ENCODE measurements at places on chromosomes 2 and 18. TPM values are rescaled to one million over a fixed set of nuclear protein-coding genes. Genes with fewer than 3 reads are reported as not detected.

IAH1 gene
- 57.8 TPM for total RNA-seq

PRKAG3 gene
- total RNA-seq = not detected

PRKRA gene
- total RNA-seq = 58.3 TPM

FBXO41 gene
- 12.1 TPM for total RNA-seq

- peaks cover 37% of the 10 kb centered on the region for H3K4me1 ChIP-seq
- no peaks in the 10 kb centered on the region for H3K27me3 ChIP-seq
- H3K36me3 ChIP-seq = no peaks in the 10 kb centered on the region
- H3K27ac ChIP-seq = no peak overlapping the region
- no peak overlapping the region for H3K4me3 ChIP-seq
Observed at GRCh38 chr2:71791061-71791450, 337.7 kb downstream of the DYSF start.

GRCh38 chr18:744832-745597 is 32.6 kb upstream of the ENOSF1 start:
- H3K4me3 ChIP-seq = no peak overlapping the region
- peaks cover 1% of the 10 kb centered on the region for H3K36me3 ChIP-seq
- DNase-seq = no peak

- H3K27ac ChIP-seq = no peak overlapping the region
- no peak overlapping the region for H3K4me3 ChIP-seq
- no peaks in the 10 kb centered on the region for H3K4me1 ChIP-seq
- no peak for DNase-seq
Observed at GRCh38 chr2:148896136-148896535, 21.1 kb downstream of the KIF5C start.

- no peak overlapping the region for H3K27ac ChIP-seq
- no peak overlapping the region for H3K4me3 ChIP-seq
- DNase-seq = no peak
- H3K36me3 ChIP-seq = no peaks in the 10 kb centered on the region
- H3K27me3 ChIP-seq = no peaks in the 10 kb centered on the region
Observed at GRCh38 chr2:120109186-120110061, 96.5 kb downstream of the EPB41L5 start.

DNA sequence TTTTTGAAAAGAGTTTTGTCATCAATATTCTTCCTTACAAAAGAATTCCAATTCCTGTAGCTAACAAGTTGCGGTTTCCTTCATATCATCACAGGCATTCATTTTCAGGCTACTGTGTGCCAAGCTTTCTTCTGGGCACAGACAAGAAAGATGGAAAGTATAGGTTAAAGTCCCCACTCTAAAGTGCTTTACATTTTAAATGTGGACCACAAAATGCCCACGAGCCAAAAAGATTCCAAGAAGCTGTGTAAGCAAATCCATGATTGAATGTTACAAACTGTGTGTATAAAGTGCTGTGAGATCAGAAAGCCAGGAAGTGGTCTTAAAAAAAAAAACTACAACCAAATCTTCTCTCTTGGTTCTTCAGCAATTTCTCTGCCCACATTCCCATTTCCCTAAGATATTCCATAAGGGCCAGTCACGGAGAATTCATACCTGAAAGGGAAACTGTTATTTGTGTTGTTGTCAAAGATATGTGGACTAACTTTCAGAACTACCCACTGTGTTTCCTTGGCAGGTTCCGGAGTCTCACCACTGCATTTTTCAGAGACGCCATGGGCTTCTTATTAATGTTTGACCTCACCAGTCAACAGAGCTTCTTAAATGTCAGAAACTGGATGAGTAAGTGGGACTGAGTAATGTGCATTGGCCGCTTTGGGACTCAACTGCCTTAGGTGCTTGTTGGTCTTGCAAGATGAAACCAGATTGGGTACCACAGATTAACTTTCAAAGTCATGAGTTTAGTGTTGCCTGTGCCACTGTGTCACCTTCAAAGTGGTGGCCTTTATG is 55.7 kb downstream of the RAB27B start:
- H3K27ac ChIP-seq = no peak overlapping the region
- H3K27me3 ChIP-seq = no peaks in the 10 kb centered on the region
- DNase-seq = no peak
- no peaks in the 10 kb centered on the region for H3K4me1 ChIP-seq

DNA sequence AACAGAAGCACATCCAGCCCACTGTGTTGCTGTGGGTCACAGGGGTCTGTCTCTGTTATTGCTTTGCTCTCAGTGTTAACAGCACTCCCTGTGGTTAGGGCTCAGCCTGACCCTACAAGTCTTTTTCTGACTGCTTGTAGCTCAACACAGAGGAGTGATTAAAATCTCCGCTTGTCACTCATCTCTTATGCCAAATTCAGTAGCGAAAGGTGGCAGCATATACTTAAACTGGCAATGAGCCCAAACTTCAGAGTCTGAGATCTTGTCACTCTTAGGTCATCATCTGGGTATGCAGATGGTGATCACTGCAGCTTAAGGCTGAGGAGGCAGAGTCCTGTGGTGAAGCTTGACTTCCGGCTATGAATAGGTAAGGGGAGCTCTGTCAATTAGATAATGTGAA is 63.3 kb upstream of the CSRNP3 start:
- no peaks in the 10 kb centered on the region for H3K27me3 ChIP-seq
- H3K4me3 ChIP-seq = no peak overlapping the region
- H3K27ac ChIP-seq = no peak overlapping the region
- H3K36me3 ChIP-seq = no peaks in the 10 kb centered on the region
- DNase-seq = no peak

DNA sequence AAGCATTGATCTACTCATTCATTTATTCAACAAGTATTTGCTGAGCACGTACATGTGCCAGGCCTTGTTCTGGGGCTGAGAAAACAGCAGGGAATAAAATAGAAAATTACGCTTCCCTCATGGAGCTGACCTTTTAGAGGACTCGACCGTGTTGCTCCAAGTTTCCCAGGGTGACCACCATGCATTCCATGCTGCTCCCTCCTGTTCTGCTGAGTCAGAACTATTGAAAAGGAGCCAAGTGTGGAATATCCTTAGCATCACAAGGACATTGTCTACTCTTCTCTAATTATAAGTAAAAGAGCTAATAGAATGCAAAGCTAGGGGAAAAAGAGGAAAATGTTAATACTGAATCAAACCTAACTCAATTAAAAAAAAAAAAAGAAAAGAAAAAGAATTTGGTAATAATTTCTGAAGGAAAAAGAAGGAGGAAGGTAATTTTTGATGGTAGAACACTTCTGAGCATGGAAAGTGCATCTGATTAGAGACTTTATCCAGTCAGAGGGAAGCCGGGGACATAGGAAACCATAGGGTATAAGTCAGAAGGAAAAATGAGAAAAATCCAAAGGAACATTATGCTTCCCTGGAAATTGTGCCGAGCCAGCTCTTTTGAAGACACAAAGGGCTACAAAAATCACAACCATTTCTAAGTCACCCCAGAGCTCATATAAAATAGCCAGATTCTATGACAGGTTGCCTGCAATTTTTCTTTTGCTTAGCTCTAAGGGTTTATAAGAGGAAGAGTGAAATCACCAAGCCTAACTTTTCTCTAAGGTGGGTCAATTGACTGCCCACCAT is 339.4 kb downstream of the RND3 start:
- H3K36me3 ChIP-seq = no peaks in the 10 kb centered on the region
- no peak overlapping the region for H3K4me3 ChIP-seq

DNA sequence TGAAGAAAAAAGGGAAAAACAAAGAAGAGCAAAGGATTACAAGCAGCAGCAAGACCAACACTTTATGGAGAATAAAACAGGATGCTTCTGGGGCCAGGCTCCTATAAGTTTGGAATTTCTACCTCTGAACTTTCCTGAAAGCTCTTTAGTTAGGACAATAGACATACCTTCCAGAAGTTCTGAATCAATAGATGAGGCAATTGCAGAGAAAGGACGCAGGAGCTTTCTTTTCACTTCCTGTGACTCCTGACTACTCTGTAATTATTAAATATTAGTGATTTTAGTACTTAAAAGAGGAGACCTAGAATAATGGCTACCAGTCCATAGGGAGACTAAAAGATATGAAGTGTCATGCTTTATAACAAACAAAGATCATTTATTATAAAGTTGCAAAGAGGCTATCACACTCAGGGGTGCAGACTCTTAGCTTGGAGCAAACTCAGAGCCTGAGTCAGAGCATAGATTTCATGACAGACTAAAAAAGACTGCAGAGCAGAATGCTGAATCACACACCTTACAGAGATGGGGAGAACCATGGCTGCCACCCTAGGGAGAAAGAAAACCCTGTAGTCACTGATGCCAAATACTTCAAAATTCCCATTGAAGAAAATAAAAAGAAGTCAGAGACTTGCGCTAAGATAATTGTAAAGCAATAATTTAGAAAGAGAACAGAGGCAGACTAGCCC is 52.5 kb upstream of the FAM136A start:
- no peaks in the 10 kb centered on the region for H3K27me3 ChIP-seq
- H3K27ac ChIP-seq = no peak overlapping the region
- no peaks in the 10 kb centered on the region for H3K36me3 ChIP-seq
- H3K4me3 ChIP-seq = no peak overlapping the region
- no peak for DNase-seq

- H3K27ac ChIP-seq = no peak overlapping the region
- H3K4me3 ChIP-seq = no peak overlapping the region
- H3K36me3 ChIP-seq = no peaks in the 10 kb centered on the region
Observed at GRCh38 chr2:189150033-189150432, 29.5 kb downstream of the COL5A2 start.

Data from Caco-2 (cell line).